Lung microvascular endothelial cell (primary cell): ENCODE measurements at places on chromosomes 6 and 20. TPM values are rescaled to one million over a fixed set of nuclear protein-coding genes. Genes with fewer than 3 reads are reported as not detected.

GRCh38 chr6:68726337-68726736 is 91.3 kb downstream of the ADGRB3 start:
- DNase-seq: no peak

DNA sequence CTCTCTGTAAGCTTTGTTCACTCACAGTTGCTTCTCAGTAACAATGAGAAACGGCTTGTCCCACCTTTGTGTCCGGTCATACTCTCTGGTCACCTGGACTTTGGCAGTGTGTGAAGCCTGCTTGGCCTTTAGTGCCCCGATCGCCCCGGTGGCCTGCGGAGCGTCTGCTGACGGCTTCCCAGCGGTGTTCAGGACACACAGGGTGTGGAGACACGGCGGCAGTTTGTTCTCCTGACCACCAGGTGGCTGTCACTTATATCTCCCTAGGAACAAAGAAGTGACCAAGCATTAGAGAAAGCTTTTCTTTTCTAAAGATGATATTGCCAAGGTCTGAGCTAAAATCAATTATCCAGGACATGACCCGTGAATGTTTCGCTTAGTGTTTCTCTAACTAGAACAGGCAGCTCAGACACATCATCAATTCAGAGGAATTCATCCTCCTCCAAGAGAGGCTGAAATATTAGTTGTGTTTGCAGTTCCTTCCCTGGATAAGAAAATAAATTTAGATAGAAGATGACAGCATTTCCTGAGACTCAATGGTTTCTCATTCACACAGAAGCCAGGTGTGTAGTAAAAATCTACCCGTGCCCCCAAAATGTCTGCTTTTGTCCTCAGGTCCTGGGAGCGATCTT is 167.4 kb upstream of the THBS2 start:
- DNase-seq: peak; percentile 35

GRCh38 chr6:157943964-157944283 is 37.7 kb upstream of the SYNJ2 start:
- no peak for DNase-seq

DNA sequence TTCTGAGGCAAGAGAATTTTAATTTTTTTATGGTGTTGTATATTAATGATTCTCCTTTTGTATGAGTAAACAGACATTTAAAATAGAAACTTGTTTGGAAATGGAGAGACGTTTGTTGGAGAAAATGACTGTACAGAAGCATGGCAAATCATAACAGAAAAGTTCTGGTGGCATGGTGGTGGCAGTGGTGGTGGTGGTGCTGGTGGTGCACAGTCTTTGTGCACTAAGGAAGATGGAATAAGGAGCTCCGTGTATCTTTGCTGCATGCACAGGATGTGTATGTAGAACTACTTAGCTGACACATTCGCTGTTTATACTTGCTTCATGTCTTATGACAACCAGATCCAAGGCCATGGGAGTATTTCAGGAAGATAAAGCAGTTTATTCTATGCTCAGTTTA is 294.9 kb downstream of the UTRN start:
- no peak for DNase-seq

DNA sequence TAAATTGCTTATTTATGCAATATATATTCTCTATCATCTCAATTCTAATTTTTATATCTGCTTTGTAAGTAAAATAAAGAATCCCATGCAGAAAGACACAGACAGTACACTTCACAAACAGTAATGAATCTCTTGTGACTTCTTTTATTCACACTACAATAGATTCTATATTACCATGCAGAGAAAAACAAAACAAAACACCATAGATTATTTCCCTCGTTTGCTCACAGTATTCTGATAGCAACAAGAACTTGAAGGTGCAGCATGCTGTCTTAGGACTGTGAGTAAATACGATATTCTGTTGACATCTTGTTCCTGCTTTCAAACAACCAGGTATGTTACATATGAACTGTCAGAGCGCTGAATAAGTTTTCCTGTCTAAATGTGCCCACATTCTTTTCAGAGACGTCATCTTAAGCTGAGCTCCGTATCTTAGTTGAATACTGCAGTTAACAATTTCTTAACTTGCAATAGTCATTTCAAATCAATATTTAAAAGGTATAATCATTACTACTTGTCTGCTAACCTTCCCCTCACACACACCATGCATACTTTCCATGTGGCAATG is 140.1 kb downstream of the BTBD9 start:
- DNase-seq: no peak

GRCh38 chr20:23050847-23051627 is 1.6 kb upstream of the THBD start:
- peak; percentile 93 for DNase-seq

DNA sequence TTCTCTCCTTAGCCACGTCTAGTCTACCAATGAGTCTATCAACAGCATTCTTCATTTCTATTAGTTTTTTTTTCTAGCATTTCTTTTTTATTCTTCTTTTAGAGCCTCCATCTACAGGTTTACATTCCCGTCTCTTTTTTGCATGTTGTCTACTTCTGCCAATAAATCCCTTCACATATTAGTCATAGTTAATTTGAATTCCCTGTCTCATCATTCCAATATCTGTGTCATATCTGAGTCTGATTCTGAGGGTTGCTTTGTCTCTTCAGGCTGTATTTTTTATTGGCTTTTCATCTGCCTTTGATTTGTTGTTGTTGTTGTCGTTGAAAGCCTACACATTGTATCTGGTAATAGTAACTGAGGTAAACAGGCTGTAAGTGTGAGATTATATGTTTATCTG is 104.6 kb downstream of the HMGCLL1 start:
- DNase-seq: no peak

- no peak for DNase-seq
Measured at GRCh38 chr6:124924333-124924759, 37.9 kb upstream of the RNF217 start.

DNA sequence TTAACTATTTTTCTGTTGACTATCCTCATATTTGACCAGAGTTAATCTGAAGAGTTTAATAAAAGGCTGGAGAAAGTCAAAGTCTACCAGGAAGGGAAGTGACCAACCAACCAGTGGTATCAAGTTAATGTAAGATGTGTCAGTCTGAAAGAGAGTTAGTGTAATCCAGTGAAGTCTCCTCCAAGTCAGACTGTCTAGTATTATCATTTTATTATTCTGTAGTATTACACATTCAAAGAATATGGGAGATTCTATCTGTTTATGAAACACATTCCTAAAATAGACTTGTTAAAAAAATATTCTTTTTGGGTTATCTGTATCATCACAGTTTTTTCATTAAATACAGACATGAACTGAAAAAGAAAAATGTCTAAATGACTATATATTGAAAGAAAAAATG is 194.4 kb downstream of the BTBD9 start:
- no peak for DNase-seq

DNA sequence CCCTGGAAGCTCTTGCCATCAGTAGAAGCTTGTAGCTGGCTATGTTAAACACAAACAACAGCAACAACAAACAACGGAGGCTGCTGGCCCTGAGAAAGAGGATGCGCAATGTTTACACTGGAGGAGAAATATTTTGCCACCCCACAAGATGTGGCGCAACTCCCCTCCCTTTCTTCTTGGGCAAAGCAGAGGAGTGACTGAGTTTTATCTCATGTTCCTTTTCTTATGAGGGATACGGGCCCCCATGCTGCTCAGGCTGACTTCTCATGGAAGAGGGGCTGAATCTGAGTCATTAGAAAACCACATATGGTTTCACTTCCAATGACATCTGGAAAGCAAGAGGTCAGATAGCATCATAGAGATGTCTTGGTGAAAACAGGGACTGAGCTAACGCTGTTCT is 75.9 kb upstream of the HDDC2 start:
- no peak for DNase-seq

- peak; percentile 88 for DNase-seq
Measured at GRCh38 chr6:134640975-134641429, 308.9 kb downstream of the ALDH8A1 start.

GRCh38 chr20:48150568-48150967 is 365.3 kb upstream of the SULF2 start:
- DNase-seq: no peak

- no peak for DNase-seq
Measured at GRCh38 chr20:61253264-61253639, 1.2 kb downstream of the CDH4 start.

GRCh38 chr20:4401601-4402000 is 320.1 kb upstream of the PRND start:
- DNase-seq: no peak

DNA sequence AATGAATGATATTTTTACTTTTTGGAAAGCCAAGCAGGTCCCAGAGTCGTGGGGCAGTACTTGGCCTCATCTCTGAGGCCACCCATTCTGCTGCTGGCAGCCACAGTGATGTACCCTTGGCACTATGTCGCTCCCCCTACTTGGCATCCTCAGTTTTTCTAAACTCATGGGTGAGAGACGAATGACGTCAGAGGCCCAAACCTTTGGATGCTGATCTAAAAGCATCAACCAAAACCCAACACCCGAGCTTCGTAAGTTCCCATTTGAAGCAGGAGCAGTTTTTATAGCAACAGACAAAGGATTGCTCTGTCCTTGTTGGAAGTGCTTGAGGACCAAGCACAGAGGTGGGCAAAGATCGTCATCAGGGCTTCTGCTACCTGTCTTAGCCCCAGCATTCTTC is 212.9 kb downstream of the PAX1 start:
- DNase-seq: no peak

GRCh38 chr20:24771542-24772061 is 177.5 kb upstream of the CST7 start:
- no peak for DNase-seq

DNA sequence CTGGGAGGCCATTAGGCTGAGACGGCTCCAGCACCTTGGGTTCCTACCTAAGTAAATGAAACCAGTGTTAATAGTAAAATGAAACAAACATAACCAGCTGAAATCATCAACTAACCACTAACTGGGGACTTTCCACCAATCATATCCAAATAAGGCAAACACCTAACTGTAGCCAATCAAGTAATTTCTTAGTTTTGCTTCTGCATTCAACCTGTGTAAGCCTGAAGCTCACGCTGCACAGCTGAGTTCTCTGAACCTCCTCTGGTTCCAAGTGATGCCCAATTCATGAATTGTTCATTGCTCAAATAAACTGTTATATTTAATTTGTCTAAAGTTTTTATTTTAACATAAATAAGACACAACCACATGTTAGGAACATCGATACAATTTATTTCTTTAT is 22.5 kb downstream of the KLHL32 start:
- DNase-seq: no peak

- DNase-seq: no peak
Measured at GRCh38 chr20:37737826-37738420, 44.1 kb downstream of the CTNNBL1 start.

GRCh38 chr20:8722277-8722928 is 346.5 kb upstream of the PLCB4 start:
- peak; percentile 79 for DNase-seq

DNA sequence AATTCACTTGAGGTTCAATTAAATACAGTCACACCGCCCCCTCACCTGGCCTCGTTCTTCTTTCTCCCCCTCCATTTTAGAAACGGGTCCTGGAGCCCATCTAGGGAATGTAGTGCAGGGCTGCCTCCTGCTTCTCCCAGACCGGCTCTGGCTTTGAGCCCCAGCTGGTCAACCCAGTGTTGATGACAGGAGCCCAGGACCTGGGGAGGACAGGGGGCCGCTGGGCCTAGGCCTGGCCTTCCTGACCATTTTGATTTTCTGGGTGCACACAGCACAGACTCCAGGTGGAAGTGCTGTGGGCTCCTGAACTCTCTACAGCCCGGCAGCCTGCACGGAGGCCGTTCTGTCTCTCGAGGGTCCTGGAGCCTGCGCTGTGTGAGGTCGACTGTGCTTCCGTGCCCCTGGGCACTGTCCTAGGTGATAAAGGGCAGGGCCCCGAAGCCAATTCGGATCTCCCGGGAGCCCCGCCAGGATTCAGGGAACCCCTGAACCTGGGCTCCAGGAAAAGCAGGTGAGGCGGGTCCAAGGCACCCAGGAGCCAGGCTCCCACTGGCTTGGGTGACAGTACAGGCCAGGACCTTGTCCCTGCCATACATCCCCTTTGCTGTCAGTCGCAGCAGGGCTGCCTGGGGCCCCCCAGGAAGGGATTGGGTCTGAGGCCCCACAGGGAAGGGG is 23.3 kb downstream of the NPEPL1 start:
- no peak for DNase-seq

LTA gene
- not detected in 2 replicates for total RNA-seq

FRK gene
- total RNA-seq: under 0.01 TPM in 2 replicates

ZNFX1 gene
- total RNA-seq: 20.9 and 23.0 TPM in 2 replicates

RPN2 gene
- total RNA-seq: 236 and 252 TPM in 2 replicates

BPIFB4 gene
- total RNA-seq: not detected in 2 replicates

ZNF334 gene
- 0.22 and 0.40 TPM in 2 replicates for total RNA-seq

SMPD2 gene
- total RNA-seq: 5.4 and 7.3 TPM in 2 replicates

DSTN gene
- total RNA-seq: 59.3 and 87.4 TPM in 2 replicates
